ENCODE measurements at places on chromosomes 4 and X. TPM values are rescaled to one million over a fixed set of nuclear protein-coding genes. Genes with fewer than 3 reads are reported as not detected.

The BMPR1B gene
- total RNA-seq: 0.89 TPM

The CDS1 gene
- 55.5 TPM for total RNA-seq

The CYLC1 gene
- not detected for total RNA-seq

The MAEA gene
- 99.5 TPM for total RNA-seq

The SHROOM3 gene
- total RNA-seq: 77.8 TPM

The CXCL6 gene
- total RNA-seq: not detected

The GRIA3 gene
- total RNA-seq: 0.73 TPM

The ANXA10 gene
- not detected for total RNA-seq

The DCLK2 gene
- 12.5 TPM for total RNA-seq

The MAGEA4 gene
- total RNA-seq: 0.27 TPM

The MAD2L1 gene
- total RNA-seq: 1.2 TPM

The ESX1 gene
- not detected for total RNA-seq

The HNRNPD gene
- total RNA-seq: 145 TPM

The CEP44 gene
- total RNA-seq: 29.6 TPM

The TDO2 gene
- not detected for total RNA-seq

The NPY2R gene
- total RNA-seq: not detected

The LANCL3 gene
- 0.54 TPM for total RNA-seq

The HAND2 gene
- 3.8 TPM for total RNA-seq

The RTL3 gene
- total RNA-seq: 0.54 TPM

The IL13RA2 gene
- 1.2 TPM for total RNA-seq

The ODAPH gene
- not detected for total RNA-seq

The LDOC1 gene
- 30.2 TPM for total RNA-seq

The GPM6B gene
- 2.3 TPM for total RNA-seq

The GUCY1B1 gene
- 5.0 TPM for total RNA-seq

The S100G gene
- total RNA-seq: not detected

The VSIG4 gene
- 32.6 TPM for total RNA-seq

The NXT2 gene
- 15.0 TPM for total RNA-seq

The NDST4 gene
- total RNA-seq: not detected

The SNCA gene
- total RNA-seq: 22.7 TPM

The PDK3 gene
- 24.5 TPM for total RNA-seq

The CAMK2D gene
- 57.3 TPM for total RNA-seq

The ADH4 gene
- total RNA-seq: 1.4 TPM

The CORIN gene
- 0.96 TPM for total RNA-seq

The MRFAP1L1 gene
- 93.9 TPM for total RNA-seq

The CHRNA9 gene
- total RNA-seq: 0.11 TPM

The PNCK gene
- 0.83 TPM for total RNA-seq

The TIGD4 gene
- total RNA-seq: 1.8 TPM

The CXXC4 gene
- total RNA-seq: 5.2 TPM

The BTC gene
- total RNA-seq: 7.9 TPM

The ETDA gene
- not detected for total RNA-seq

The DGAT2L6 gene
- total RNA-seq: not detected

The KDR gene
- total RNA-seq: 153 TPM

The POU4F2 gene
- total RNA-seq: not detected

The MAGEA8 gene
- not detected for total RNA-seq

The SMIM31 gene
- not detected for total RNA-seq

The SLC9B1 gene
- total RNA-seq: 0.45 TPM

The ODAM gene
- total RNA-seq: 1.9 TPM

The SH2D1A gene
- 0.20 TPM for total RNA-seq

The ZBED1 gene
- total RNA-seq: 48.4 TPM

The MXRA5 gene
- 48.1 TPM for total RNA-seq

The USP9X gene
- total RNA-seq: 104 TPM
